Brain (organoid and tissue), 16 donors: ENCODE measurements at places on chromosomes 4 and X. TPM values are rescaled to one million over a fixed set of nuclear protein-coding genes. Genes with fewer than 3 reads are reported as not detected.

The CLNK gene
- polyA plus RNA-seq: not detected

The ATP8A1 gene
- 13.6 TPM for polyA plus RNA-seq

The TMEM156 gene
- polyA plus RNA-seq: 0.27 TPM

The TSR2 gene
- polyA plus RNA-seq: 98.8 TPM

The CENPI gene
- 5.3 TPM for polyA plus RNA-seq

The HERC6 gene
- polyA plus RNA-seq: 3.4 TPM

The MAGEC1 gene
- polyA plus RNA-seq: 0.10 TPM

The GABRE gene
- polyA plus RNA-seq: 0.22 TPM

The SPATA18 gene
- polyA plus RNA-seq: 3.6 TPM

The CENPVL1 gene
- not detected for polyA plus RNA-seq

The CCNI gene
- polyA plus RNA-seq: 439 TPM
